ENCODE measurements at places on chromosomes 4 and X.

GRCh38 chrX:112841820-112842157 is 1.2 kb upstream of the AMOT start:
- no peak for DNase-seq

- DNase-seq = no peak
Measured at GRCh38 chrX:41471786-41472185, 24.6 kb downstream of the NYX start.

DNA sequence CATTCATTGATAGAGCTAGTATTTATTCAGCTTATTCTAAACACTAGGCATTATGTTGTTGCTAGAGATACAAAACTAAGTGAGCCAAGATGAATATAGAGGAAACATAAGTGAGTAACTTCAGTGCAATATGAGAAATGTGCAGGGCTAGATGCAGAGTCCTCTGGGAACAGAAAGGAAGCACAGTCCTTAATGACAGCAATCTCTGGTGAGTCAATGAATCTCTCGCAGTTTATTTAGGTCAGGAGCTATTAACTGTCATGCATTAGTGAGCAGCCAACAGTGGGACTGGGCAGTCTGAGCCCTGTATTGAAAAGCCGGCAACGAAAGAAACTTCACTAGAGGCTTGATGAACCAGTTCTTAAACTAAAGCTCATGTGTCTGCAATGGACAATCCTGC is 598.1 kb upstream of the MAGEB2 start:
- no peak for DNase-seq

DNA sequence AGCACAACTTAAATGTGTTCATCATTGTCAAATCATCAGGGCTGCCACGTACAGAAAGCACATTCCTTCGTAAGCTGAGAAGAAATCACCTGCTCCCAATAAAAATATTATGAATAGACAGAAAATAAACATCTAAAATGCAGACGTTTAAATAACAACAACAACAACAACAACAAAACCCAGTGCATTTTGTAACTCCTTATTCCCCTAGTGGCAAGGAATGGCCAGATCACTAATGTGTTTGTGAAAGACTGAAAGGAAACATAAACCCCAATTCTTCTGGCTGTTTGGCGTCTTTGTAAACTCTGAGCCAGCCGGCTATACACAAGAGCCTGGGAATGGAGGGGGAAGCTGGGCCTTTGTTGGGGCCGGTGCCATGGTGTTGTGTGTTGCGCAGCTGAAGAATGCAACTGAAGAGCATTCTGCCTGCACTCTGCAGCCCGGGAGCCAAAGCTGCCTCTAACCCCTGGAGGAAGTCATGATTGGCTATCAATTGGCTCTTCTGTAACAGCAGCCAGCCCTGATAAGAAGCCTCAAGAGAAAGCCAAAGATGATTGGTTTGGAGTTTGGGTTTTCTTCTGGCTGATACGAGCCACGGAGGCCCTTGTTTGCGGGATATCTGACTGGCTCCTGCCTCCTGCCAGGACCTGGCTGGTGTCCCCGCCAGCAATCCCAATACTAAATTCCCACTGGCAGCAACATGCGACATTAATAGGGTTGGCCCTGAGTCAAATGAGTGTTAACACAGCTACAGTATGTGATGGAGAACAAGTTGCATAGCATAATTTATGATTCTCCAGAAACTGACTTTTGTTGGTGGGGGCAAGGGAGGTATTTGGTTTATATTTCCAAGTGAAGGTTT is 89.7 kb upstream of the TFDP3 start:
- DNase-seq = no peak

Data from vagina (tissue), 2 donors.